ENCODE measurements at places on chromosomes 4 and X.

DNA sequence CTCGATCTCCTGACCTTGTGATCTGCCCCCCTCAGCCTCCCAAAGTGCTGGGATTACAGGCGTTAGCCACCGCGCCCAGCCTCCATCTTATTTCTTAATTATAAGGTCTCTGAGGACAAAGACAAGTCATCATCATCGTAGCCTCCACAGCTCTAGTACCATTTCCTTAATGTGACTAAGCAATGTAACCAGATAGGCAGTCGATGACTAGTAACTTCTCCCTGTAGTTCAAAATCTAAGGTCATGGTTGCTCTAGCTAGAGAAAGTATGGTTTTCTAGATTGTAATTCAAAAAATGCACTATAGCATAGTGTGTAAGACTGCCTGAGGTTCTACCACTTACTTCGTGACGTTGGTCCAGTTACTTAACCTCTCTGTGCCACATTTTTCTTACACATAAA, 6.9 kb downstream of the SLC39A8 start:
- DNase-seq: no peak

DNA sequence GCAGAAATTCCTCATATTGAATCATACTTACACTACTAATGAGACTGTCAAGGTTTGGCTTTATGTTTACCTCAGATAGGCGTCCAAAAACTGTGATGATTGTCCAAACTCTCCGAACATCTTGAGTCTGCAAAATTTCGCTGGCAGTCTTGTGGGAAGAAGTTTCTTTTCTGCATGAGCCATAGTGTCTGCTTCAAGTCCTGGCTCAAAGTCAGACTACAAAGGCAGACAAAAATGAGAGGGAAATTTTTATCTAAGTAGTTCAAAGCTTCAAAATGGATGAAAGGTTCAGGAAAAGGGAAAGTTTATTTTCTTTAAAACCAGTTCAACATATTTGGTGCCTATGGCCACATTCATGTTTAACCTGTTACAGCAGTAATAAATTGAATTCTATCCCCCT, 40.7 kb downstream of the PALLD start:
- no peak for DNase-seq

DNA sequence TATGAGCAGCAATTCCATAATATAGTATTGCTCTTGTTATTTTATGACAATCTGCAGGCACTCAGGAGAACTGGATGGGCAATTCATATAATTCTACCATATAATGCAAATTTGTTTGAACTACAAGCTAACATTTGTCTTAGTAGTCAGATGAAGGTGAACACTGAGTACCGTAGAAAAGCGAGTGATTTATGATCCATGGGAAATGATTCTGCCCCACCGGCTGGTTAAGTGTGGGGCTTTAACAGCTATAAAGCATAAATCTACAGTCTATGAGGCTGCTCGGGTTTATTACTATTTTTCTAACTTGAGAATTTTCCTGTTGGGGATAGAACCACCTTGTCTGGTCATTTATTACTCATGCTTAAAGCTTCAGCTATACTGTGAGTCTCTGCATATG, 275.5 kb downstream of the PCDH10 start:
- DNase-seq: no peak

- DNase-seq: no peak
Measured at GRCh38 chrX:13144927-13145655, 100.7 kb upstream of the FAM9C start.

DNA sequence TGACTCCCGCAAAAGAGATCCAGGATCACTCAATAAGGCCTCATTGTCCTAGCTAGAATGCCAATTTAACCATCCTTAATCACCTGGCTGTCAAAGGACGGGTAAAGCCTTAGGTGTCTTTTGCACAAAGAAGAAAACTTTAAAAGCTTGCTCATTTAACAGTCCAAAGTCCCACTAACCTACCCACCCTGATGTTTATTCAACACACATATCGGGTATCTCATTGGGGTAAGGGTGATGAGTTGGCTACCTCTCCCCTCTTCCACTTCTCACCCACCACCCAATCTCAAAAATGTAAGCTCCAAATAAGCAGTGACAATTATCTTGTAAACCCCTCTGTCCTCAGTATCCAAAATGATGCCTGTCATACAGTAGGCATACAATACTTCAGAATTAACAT, 988 bp upstream of the SRD5A3 start:
- DNase-seq: no peak

GRCh38 chr4:55385201-55385649, 10.5 kb upstream of the TMEM165 start:
- no peak for DNase-seq

- DNase-seq: no peak
Measured at GRCh38 chrX:46803140-46803539, 33.7 kb upstream of the RP2 start.

DNA sequence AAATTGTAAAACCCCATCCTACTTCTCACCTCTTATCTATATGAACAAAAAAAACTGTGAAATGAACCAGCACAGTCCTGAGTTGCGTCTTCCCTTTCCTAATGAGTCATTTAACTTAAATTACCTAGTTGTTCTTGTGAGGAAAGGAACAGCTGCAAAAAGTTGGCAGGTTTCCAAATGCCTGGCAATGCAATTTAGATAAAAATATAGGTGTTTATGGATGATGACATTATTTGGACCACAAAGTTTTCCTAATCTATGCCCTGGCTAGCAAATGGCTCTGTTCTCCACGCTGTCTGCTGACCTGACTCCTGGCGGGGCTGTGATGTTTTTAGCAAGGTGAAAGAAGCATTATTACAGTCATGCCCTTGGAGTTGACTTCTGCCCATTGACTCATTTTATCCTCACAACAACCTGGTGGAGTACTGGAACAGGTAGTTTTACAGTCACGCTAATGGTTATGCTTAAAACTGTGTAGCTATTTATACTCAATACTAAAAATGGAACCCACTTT, 29.8 kb upstream of the RELL1 start:
- peak; percentile 14 for DNase-seq

DNA sequence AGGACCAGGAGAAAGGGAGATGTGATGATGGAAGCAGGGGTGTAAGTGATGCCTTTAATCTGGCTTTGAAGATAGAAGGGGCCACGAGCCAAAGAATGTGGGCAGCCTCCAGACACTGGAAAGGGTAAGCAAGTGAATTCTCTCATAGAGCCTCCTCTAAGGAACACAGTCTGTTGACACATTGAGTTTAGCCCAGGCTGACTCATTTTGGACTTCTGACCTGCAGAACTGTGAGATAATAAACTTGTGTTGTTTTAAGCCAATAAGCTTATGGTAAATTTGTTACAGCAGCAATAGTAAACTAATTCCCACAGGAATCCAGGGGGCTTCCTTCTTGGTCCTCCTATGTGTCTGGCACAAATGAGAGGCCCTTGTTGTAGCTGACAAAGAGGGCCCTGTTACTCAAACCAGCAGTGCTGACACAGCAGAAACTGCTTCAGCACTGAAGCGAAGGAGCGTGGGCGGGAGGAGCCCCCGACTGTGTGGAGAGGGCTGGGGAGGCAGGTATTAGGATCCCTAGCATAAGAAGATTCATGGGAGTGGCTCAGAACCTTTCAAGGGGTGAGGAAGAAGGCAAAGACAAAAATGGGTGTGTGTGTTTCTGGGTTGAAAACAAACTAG, 268.7 kb downstream of the NR3C2 start:
- no peak for DNase-seq

DNA sequence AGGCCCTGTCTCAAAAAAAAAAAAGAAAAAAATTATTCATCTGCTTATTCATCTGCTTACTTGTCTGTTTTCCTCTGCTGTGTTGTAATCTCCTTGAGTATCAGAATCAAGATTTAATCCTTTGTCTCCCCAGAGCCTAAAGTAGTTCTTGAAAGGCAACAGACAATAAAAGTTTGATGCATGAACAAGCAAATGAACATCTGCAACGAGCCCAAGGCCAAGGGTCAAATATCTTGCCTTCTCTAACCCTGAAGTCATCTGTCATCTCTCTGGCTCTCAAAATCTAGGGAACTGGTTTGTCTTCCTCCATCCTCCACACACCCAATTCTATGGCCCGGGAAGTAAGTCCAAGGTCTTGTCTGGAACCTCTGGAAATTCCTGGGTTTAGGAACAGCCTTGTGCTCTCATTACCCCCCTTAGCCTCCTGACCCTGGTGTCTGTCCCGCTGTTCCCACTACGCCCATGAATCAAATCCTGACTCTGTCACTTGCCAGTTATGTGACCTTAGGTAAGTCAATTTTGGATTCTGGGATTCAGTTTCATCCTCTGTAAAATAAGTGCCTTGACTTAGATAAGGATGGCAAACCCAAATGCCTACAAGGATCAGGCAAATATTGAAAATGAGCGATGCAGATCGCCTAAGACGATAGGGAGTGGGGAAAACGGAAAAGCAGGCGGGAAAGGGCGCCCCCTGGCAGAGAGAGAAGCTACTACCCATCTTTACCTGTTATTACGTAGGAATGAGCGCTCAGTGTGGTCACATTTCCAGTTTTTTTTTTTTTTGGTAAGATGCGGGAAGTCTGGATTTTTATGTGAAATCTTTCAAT, 102.7 kb upstream of the DHX15 start:
- DNase-seq: no peak

- no peak for DNase-seq
Measured at GRCh38 chr4:148315049-148315448, 127.2 kb downstream of the NR3C2 start.

DNA sequence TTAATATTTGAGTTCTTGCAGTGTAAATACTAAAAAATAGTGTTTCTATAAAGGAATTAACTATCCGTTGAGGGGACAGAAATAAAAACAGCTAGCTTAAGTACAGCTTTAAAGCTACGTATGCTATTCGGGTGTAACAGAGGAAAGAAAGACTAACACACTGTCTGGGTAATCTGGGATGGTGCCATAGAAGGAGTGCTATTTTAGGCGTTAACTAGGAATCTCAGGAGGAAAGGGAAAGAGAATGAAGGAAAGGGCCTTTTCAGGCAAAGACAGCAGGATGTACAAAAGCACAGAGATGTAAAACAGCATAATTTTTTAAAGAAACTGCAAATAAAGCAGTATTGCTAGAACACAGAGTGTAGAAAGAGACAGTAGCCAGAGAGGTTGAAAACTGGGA, 161.8 kb downstream of the RAP1GDS1 start:
- DNase-seq: no peak
